ENCODE measurements at places on chromosomes 1 and 21.

GRCh38 chr1:210332719-210333398, 4.2 kb downstream of the HHAT start:
- peak; percentile 35 for DNase-seq

DNA sequence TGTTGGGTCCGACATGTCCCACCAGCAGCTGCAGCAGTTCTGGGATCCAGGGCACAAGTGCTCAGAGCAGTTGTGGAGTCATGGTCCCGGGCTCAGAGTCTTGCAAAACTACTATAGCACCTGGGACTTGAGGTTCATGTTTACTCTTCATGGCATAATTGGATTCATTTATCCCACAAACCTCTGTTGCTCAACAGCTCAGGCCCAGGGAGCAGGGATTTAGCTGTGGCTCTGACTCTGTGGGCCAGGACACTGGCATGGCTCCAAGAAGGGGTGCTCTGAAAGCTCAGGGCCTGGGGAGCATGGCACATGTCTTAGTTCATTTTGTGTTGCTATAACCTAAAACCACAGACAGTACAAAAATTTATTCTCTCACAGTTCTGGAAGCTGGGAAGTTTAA, 626.7 kb upstream of the ADGRL2 start:
- no peak for DNase-seq

- DNase-seq, result no peak
Measured at GRCh38 chr1:41492341-41492848, 7.9 kb upstream of the EDN2 start.

DNA sequence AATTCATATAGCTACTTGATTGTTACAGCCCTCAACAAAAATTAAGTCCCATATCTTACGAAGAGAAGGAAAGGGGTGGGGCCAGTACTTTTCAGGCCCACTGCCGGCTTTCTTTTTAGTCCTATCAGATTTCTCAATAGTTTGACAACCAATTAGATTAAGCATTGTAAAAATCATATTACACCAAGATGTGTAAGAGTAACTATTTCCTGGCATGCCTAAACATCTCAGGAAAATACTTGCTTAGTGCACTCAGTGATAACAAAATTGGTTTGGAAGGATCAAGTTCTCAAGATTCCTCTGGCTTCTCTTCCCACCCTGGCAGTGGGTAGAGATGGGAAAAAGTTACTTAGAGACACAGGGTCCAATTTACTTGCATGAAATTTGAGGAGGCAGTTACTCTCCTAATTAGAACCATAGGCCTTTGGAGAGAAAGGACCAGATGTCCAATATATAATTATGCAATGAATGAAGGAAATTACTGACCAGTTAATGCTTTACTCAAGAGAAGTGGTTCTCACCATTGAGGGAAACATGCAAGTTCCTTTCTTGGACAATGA, 30.1 kb downstream of the STPG1 start:
- DNase-seq, result no peak

DNA sequence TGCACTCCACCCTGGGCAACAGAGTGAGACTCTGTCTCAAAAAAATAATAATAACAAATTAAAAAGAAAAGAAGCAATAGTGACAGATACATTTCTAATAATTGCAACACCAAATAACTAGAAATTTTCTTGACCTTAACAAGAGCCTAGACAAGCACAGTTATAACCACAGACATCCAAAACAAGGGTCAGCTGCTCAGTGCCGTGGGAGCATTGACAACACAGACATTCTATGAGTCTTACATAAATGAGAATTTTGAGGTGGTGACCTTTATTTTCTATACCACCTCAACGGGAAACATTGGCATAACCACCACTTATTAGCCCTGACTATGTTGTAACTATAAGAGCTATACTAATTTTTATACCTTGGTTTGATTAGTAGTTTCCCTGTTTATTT, 156.1 kb downstream of the NR5A2 start:
- no peak for DNase-seq

- DNase-seq, result no peak
Measured at GRCh38 chr21:39048064-39048463, 135.2 kb downstream of the PSMG1 start.

DNA sequence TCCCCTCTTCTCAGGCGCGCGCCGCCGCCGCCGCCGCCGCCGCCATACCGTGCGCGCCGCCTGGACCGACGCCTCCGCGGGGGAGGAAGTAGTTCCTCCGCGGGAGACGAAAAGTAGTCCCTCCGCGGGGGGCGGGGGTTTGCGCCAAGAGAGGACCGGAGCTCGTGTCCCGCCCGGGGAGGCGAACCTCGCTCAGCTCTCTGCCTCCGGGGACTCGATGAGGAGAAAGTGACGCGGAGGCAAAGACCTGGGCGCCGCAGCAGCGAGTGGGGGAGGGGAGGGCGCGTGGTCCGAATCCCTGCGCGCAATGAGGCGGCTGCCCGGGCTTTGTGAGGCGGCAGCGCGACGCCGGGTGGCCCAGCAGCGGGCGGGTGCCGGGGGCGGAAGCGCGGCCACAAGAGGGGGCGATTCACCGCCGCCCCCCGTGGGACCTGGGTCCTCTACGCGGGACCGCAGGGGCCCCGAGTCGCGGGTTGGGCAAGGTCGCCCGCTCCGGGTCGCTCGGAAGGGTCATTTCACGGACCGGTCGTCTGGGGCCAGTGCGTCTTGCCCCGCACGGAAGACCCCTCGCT, at the start of gene BRWD1:
TSS of gene BRWD1 (minus strand) at position 62 of the 572 bp plus-strand sequence. CDS start 141 bp downstream, outside the sequence.
- peak; percentile 76 for DNase-seq

DNA sequence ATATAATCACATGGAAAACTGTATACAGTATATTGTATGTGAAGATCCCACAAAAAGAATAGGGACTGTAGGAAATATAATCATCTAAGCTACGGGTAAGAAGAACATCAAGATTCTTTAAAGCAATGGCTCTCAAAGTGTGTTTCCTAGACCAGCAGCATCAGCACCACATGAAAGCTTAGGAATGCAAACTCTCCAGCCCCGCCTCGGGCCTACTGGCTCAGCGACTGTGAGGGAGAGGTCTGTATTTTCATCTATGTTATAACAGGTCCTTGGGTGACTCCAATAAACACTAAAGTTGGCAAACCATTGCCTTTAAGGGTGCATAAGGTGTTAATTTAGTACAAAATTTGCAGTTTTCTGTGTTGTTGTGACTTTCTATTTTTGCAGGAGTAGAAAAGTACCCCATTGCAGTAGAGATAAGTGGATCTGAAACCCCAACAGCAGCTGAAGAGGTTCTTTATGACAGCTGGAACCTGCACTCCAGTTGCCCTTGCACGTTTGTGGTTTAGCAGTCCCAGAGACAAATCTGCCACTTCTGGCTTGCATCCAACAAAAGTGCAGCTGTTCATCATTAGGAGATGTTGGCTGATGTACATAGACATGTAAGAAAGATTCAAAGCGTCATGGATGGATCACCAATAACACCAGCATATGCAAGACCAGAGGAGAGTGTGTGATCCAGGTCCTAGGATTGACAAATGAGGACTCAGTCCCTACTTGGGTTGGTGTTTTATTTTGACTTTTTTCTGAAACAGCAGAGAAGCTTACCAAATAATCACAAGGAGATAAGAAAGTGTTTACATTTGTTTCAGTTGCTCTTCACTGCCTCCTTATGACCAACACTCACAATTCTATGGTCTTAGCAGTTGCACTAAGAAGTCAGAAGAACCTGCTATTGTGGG, 15.9 kb upstream of the IFNAR1 start:
- no peak for DNase-seq

DNA sequence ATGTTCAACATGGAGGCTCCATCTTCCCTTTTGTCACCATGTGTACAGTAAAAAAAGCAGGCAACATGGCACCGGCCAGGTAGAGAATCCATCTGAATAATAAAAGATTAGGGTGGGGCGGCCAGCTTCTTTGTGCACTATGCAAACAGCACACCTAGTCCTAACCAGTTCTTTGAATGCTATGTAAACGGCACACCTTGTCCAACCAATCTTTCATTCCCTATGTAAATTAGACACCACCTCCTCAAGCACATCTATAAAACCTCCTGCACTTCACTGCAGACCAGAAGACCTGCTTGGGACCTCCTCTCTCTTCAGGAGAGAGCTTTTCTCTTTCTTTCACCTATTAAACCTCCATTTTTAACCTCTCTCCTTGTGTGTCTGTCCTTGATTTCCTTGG, 28.2 kb downstream of the TFB2M start:
- no peak for DNase-seq

GRCh38 chr1:15757016-15757543, 1.5 kb upstream of the FBLIM1 start:
- DNase-seq, result no peak

GRCh38 chr1:77044133-77044849, 174.9 kb downstream of the PIGK start:
- no peak for DNase-seq

GRCh38 chr1:152836870-152837269, 5.8 kb upstream of the LCE6A start:
- no peak for DNase-seq

GRCh38 chr1:41752514-41753170, 166.1 kb downstream of the HIVEP3 start:
- no peak for DNase-seq

DNA sequence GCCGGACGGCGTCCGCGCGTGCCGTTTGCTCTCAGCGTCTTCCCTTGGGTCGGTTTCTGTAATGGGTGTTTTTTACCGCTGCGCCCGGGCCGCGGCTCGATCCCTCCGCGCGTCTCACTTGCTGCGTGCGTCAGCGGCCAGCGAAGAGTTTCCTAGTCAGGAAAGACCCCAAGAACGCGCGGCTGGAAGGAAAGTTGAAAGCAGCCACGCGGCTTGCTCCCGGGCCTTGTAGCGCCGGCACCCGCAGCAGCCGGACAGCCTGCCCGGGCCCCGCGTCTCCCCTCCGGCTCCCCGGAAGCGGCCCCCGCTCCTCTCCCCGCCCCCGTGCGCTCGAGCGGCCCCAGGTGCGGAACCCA, 159.8 kb downstream of the RUNX1 start:
- DNase-seq, result peak; percentile 49

- no peak for DNase-seq
Measured at GRCh38 chr1:95686217-95686616, 452.2 kb downstream of the RWDD3 start.

DNA sequence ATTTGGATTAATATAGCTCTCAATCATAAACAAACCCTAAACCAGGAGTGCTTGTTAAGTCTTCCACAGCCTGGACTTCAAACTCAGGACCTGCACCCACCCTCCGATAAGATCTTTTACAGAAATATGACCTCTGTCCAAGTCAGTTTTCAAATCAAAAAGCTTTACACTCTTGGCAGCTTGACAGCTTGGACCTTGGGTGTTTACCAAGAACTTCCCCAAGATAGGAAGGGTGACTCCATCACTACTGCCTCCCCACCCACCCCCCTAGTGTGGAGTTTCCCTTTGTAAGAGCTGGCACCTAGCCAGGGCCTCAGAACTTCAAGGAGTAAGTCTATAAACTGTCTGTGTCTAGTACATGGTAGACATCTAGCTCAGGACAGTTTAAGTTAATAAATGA, 9.6 kb downstream of the BCAR3 start:
- no peak for DNase-seq

- DNase-seq, result no peak
Measured at GRCh38 chr1:186654741-186655140, 25.5 kb downstream of the PTGS2 start.

GRCh38 chr1:12447307-12447706, 170.7 kb downstream of the DHRS3 start:
- no peak for DNase-seq

DNA sequence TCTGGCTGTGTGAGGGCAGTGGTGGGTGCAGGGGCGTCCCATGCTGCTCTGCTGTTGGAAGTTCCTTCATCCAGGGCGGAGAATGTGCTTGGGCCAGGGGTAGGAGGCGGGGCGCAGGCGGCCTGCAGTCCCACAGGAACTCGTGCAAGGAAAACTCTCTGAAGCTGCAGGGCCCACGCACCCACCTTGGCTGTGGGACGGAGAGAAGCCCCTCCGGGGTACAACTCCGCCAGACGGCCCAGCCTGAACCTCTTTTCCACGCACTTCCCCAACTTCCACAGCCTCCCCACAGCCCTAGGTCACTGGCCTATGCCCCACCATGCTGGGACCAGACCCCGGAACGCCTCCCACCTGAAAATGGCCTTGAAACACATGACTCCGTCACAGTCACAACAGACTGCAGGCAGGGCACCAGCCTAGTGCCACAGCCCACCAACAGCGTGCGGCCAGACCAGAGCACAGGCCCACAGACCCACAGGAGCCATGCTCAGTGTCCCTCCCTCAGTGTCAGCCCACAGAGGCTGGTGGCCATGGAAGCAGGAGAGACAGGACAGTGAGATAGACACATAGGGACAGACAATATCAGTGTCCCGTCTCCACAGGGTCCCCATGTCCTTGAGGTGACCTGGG, 47.8 kb downstream of the WNT9A start:
- DNase-seq, result peak; percentile 2

DNA sequence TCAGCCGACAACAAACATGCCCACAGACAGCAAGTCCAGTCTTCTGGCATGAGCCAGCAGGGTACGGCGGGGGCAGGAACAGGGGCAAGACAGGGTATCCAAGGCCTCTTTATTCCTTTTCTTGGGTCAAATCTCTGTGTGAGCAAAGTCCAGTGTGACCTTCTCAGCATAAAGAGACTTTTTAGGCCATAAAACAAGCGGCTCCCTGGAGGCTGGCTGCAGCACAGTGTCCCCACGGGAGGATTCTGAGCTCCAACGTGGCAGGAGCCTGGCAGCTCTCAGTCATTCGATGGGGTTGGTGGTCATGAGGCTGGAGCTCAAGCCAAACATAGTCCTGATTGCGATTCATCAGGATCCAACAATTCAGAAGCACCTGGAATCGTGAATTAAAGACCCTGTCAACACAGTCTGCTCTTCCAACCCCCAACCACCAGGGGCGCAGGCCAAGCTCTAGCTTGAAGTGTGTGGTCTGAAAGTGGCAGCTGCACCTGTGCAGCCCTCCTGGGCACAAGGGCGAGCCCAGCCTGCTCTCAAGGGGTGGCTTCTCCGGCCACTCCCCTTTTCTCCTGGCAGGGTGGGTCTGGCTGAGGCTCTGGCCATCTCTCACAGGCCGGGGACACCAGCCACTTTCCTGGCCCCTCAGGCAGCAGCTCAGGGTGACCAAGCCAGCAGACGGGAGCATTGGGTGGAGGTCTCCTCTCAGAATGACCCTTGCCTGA, 62.1 kb downstream of the SLC66A1 start:
- no peak for DNase-seq

Measured in T-helper 1 cell (primary cell).